ENCODE measurements at places on chromosomes 7 and 10. TPM values are rescaled to one million over a fixed set of nuclear protein-coding genes. Genes with fewer than 3 reads are reported as not detected.

CFAP58 gene
- total RNA-seq = 1.3 TPM

R3HCC1L gene
- 15.3 TPM for total RNA-seq

ADAMTS14 gene
- total RNA-seq = 5.5 TPM

GRM3 gene
- total RNA-seq = not detected

ABCB1 gene
- 1.7 TPM for total RNA-seq

GOLGA7B gene
- total RNA-seq = not detected

HTR5A gene
- total RNA-seq = not detected

PNLIPRP3 gene
- total RNA-seq = 0.09 TPM

TEX36 gene
- not detected for total RNA-seq

OTUD1 gene
- 4.3 TPM for total RNA-seq

SLC18A3 gene
- not detected for total RNA-seq

CUBN gene
- 0.85 TPM for total RNA-seq

LRRN3 gene
- total RNA-seq = 2.1 TPM

ACTR3C gene
- total RNA-seq = 1.6 TPM

CNOT4 gene
- 9.4 TPM for total RNA-seq

ACTA2 gene
- total RNA-seq = 175 TPM

MKRN1 gene
- 67.7 TPM for total RNA-seq

CTAGE8 gene
- total RNA-seq = 0.28 TPM

PLEKHS1 gene
- 0.09 TPM for total RNA-seq

TMEM196 gene
- total RNA-seq = not detected

FKBP6 gene
- not detected for total RNA-seq

PDE6C gene
- total RNA-seq = not detected

FGL2 gene
- total RNA-seq = 58.2 TPM

ABCB4 gene
- total RNA-seq = 3.4 TPM

MAT1A gene
- total RNA-seq = not detected

SMKR1 gene
- total RNA-seq = 0.09 TPM

PAPOLB gene
- total RNA-seq = 0.14 TPM

VAX1 gene
- total RNA-seq = not detected

BAIAP2L1 gene
- total RNA-seq = 1.4 TPM

UNCX gene
- not detected for total RNA-seq

UNC5B gene
- total RNA-seq = 22.0 TPM

RET gene
- 0.28 TPM for total RNA-seq

PAPSS2 gene
- 147 TPM for total RNA-seq

CHAT gene
- total RNA-seq = not detected

ZFYVE27 gene
- 20.2 TPM for total RNA-seq

PRPS1L1 gene
- 0.09 TPM for total RNA-seq

CLRN3 gene
- not detected for total RNA-seq

HNRNPH3 gene
- total RNA-seq = 15.9 TPM

C10orf105 gene
- under 0.01 TPM for total RNA-seq

MOGAT3 gene
- not detected for total RNA-seq

CHRM2 gene
- total RNA-seq = 44.5 TPM

NOS3 gene
- 1.3 TPM for total RNA-seq

UPP1 gene
- 7.3 TPM for total RNA-seq

OR13A1 gene
- not detected for total RNA-seq

AS3MT gene
- total RNA-seq = 13.0 TPM

CADPS2 gene
- 16.4 TPM for total RNA-seq

NPFFR1 gene
- not detected for total RNA-seq

LBX1 gene
- not detected for total RNA-seq

COL17A1 gene
- 0.74 TPM for total RNA-seq

CWF19L1 gene
- 21.4 TPM for total RNA-seq

TMEM178B gene
- 0.09 TPM for total RNA-seq

GGCT gene
- total RNA-seq = 33.6 TPM

MDFIC gene
- total RNA-seq = 48.1 TPM

ASB10 gene
- not detected for total RNA-seq

BLNK gene
- 0.28 TPM for total RNA-seq

XRCC2 gene
- total RNA-seq = 0.43 TPM

KEL gene
- total RNA-seq = not detected

All from smooth muscle cell of bladder (primary cell).